ENCODE measurements at places on chromosomes 4 and X.
A peak's percentile ranks its signal among the peaks of the same experiment; 100 is the strongest.

GRCh38 chr4:813900-814299 lies 12.0 kb downstream of the CPLX1 start:
- DNase-seq, result no peak

DNA sequence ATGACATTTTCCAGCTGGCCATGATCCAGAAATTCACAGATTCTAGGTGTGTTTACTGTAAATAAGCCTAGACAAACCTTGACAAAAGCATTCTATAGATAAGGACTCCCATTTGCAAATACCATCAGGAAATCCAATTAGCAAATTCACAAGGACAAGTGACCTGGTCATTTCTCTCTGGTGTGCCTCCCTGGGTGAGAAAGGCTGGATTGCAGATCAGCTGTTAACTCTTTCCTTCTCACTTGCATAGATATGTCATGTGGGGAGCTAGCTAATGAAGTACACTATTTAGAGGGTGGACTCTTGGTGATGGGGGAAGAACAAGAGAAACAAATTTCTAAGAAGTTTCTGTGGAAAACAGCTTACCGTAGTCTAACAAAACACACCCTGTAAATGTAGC lies 58.9 kb downstream of the MOSPD2 start:
- DNase-seq, result no peak

DNA sequence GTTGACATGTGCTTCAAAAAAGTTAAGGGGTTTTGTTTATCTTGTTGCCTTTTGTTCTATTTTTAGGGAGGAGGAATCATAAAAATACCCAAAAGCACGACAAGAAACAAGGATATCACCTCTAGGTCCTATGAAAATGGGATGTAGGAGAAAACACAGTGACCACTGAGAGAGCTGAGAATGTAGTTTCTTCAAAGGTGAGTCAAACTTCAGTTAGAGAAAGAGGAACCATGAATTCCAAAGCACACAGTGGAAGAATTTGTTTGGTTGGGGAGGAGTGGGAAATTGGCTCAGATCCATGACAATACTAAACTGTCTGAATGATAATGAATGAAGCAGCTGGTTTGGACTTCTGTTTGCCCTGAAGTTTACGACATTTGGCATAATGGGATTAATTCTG lies 19.1 kb upstream of the FRYL start:
- DNase-seq, result peak; percentile 81

- no peak for DNase-seq
Measured at GRCh38 chr4:9925750-9926439, 95.4 kb downstream of the SLC2A9 start.

DNA sequence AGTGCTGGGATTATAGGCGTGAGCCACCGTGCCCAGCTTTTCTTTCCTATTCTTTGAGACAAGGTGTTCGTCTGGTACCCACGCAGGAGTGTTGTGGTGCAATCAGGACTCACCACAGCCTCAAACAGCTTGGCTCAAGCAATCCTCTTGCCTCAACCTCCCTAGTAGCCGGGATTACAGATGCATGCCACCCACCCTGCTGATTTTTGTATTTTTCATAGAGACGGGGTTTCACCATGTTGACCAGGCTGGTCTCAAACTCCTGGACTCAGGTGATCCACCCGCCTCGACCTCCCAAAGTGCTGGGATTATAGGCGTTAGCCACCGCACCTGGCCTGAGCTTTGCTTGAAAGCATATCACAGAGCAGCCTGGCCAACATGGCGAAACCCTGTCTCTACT lies 1.5 kb upstream of the CRLF2 start:
- no peak for DNase-seq

DNA sequence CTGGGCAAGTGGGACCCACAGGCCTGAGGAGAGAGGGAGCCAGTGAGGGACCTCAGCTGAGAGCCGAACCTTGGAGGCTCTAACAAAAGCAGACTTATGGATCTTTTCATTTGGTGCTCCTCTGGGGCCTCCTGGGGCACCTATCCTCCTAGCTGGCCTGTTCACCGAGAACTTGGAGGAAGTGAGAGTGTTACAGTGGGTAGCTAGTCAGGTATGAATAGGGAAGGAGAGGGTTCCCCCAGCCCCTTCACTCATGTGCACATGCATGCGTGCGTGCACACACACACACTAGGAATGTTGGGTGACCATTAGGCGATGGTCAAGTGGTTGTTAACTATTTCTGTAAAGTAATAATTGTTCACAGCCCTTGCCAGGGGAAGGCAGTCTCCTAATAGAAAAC lies 18.6 kb upstream of the TMEM185A start:
- no peak for DNase-seq

DNA sequence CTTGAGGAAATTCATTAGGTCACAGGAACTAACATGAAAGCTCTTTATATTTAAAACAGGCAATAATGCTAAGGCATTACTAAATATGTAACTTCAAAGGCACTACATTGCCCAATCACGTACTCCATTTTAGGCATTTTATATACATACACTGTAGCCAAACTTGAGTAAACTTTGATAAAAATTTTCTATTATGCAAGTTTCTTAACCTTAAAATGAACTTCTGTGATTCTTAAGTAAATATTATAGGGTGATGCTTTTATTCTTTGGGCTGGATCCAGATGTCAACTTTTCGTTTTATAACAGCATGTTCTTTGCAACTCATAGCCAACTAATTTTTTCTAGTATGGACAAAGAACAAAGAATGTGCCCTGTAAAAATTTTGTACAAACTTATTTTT lies 28.3 kb upstream of the MAP9 start:
- no peak for DNase-seq

Measured in HAP-1 (cell line).